ENCODE measurements at places on chromosomes 11 and 22.

DNA sequence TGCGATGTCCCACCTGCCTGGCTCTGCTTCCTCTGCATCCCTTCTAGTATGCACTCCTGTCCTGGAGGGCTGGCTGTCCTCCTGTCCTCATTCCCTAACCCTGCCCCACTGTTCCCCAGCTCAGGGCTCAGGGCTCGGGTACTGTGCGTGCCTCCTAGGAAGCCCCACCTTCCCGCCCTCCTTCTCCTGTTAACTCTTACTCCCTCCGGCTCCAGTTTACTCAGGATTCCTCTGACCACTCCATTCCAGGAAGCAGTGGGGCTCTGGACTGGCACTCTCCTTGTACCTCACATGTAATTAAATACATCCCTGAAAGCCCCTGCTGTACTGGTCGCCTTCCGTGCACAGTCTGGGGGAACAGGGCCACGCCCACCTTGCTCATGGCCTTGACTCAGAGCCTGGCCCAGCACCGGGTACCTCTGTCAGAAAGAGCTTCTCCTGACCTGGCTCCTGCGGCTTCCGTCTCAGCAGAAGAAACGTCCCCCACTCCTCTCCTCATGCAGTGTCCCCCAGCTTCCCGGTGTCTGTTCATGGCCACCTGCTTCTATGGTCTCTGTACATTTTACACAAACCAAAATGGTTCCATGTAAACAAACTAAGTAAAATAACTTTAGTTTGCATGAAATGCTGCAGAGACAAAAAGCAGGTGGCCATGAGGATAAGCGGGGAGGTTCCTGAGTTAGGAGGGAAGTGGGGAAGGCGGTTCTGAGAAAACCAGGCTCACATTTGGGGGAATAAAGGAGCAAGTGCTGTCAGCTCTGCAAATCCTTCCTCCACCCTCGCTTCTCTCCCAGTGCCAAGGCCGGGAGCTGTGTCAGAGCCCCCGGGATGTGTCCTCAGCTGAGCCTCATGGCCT is 445.9 kb downstream of the BRD1 start:
- DNase-seq: no peak

- DNase-seq: peak; percentile 46
Measured at GRCh38 chr11:19557720-19558140, 154.9 kb upstream of the NAV2 start.

GRCh38 chr22:22687638-22688500 is 43.5 kb downstream of the GGTLC2 start:
- DNase-seq: no peak

DNA sequence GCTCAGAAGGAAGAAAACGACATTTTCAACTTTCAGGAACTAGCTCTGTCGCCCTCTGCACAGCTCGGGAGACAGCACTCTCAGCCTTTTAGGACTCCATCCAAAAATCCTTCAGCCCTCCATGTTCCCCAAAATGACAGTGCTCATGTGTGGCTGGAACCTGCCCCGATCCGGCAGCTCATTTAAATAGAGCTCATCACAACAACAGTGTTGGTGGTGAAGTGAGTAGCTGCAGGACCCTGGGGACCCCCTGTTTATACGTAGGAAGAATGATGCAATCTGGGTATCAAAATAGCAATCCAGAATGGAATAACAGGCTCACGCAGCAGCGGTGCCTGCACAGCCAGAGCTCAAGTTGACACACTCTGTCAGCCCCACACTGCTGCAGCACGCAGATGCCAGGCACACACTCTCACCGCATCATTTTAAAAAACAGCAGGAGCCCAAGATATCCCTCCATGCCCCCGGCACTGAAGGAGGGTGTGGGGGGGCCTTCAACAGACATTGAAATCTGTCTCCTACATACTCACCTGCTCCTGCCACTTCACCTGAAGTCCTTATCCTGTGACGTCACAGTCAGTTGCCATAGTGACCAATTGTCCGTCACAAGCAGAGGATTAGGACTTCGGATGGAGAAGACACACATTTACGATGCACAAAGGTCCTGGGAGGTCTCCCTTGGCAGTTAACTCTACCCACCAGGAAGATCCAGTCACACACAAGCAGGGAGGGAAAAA is 24.0 kb downstream of the TRIM66 start:
- DNase-seq: no peak

- no peak for DNase-seq
Measured at GRCh38 chr11:92276773-92277172, 52.2 kb downstream of the FAT3 start.

GRCh38 chr11:3166268-3167142 is 1.4 kb upstream of the OSBPL5 start:
- no peak for DNase-seq

GRCh38 chr11:19647816-19648215 is 64.8 kb upstream of the NAV2 start:
- DNase-seq: no peak

- DNase-seq: no peak
Measured at GRCh38 chr11:61011950-61012736, 40.7 kb downstream of the CD6 start.

DNA sequence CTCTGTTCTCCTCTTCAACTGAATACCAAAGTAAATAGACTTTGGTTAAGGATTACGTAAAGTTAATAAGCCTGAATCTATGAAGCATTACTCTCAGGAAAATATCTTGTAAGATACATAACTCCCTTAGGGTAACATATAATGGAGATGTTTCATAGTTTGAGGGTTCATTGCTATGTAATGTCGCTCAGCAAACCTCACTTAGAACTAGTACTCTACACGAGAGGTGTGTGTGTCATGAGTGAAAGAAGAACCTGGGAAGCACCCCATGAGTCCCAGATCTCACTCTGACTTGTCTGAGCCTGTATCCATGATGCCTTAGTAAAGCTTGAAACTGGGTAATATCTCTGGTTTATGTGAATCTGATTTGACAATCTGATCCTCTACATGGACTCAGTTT is 429.5 kb upstream of the ANO3 start:
- DNase-seq: no peak

- no peak for DNase-seq
Measured at GRCh38 chr11:1516273-1517067, 29.9 kb upstream of the MOB2 start.

Data from stimulated activated CD8-positive, alpha-beta memory T cell treated with anti-CD3 and anti-CD28 coated beads, Interleukin-4, amount 100 ng/mL, for 1 hour (primary cell).